ENCODE measurements at places on chromosomes 6 and 20.

- no peak for DNase-seq
Observed at GRCh38 chr6:169487579-169488436, 214.0 kb downstream of the WDR27 start.

DNA sequence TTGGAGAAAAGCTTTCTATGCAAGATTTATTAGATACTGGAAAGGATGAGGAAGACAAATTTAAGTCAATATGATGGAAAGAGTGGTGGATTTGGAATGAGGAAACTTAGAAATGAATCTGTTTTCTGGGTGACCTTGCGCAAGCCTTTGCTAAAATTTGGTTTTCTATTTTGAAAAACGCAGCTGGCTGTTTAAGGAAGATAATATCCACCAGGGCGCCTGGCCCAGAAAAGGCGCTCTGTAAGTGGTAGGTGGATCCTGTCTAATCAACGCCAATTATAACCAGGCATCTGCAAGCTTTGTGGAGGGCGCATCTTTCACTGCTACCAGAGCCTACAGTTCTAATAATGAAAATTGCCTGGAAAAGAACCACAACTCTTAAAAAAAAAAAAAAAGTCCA lies 398 bp upstream of the SPATS1 start:
- DNase-seq, result no peak

- no peak for DNase-seq
Observed at GRCh38 chr6:142726616-142727015, 218.4 kb downstream of the HIVEP2 start.

DNA sequence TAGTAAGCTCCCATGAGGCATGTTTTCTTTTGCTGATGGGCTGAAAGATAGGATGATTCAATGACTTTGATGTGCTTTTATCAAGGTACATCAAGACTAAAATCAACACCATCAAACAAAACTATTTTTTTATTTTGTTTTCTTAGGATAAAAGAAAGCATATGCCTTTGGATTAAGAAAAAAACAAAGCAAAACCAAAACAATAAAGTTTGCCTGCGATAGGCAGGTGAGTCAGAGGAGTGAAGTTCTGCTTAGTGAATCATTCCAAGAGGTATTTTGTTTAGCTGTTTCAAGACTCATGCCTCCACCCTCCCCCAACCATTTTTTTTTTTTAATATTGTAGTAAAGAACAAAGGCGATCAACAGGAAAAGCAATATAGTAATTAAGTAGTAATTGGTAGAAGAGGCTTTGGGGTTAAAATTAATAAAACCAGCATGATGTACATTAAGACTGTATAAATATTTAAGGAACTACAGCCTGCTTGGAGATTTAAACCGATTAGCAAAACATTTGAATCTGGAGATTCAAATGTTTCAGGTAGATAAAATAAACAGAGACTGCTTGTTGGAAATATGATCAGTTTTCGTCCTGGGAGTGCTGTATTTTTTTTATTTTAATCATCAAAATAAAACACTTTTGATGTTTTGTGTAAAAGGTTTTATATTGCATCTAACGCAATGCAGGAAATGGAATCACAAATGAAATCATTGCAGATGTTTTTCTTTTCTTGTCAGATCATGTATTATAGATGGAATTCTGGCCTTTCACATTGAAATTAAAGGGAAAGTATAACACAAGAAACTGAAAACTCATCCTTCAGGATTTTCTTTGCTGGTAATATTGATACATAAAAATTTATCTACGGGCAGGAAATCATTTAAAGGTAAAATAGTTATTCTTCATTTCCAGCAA lies 482.3 kb upstream of the MANEA start:
- DNase-seq, result no peak

- no peak for DNase-seq
Observed at GRCh38 chr6:144286503-144287393, 1.6 kb downstream of the UTRN start.

- DNase-seq, result peak; percentile 55
Observed at GRCh38 chr6:138428944-138429598, 25.0 kb downstream of the HEBP2 start.

DNA sequence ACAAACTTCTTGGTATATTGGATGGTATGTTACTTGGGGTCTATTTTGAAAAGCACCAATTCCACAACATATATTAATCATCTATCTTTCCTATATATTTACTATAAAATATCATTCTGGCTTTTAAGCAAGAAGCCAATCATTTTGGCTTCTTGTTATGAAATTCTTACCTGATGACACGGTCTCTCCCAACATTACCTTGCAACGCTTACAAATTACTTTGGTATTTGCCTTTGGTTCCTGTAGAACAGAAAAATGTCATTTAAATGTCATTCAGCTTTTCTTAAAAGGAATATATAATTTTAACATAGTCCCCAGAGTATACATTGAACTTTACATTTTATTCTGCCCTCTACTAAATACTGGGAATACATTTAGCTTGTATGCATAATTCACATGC lies 27.4 kb downstream of the UBE3D start:
- no peak for DNase-seq

GRCh38 chr6:159790956-159791598 lies 810 bp downstream of the MRPL18 start:
- DNase-seq, result no peak

DNA sequence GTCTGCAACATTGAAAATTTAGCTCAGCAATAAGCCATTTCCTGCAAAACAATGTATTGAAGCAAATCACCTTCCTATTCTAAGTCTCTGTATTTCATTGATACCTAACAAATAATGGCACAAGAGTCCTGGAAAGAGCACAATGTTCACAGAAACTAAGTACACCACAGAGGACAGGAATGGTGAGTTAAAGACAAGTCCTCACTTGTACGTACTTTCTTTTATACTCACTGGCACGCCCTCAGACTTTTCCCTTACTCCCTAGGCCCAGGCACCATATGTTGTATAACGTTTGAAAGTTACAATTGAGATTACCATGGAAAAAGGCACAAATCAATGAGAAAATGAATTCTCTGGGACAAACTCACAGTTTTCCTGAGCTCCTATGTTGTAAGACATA lies 683.0 kb upstream of the MANEA start:
- no peak for DNase-seq

DNA sequence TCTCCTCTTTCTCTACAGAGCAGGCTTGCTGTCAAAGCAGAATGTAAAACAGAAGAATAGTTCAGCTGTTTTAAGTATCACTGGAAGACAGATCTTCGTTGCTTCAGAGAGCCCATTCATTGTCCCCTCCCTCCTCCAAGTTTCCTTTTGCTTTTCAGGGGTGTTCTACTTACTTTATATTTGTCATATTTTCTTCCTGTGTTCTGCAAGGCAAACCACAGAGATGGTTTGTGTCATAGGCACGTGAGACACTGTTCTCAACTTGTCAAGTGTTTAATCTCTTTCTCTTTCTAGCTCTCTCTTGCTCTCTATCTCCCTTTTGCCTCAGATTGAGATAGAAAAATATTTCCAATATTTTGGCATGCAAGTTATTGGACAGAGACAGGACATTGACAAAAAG lies 228.9 kb upstream of the DEFB112 start:
- DNase-seq, result no peak

DNA sequence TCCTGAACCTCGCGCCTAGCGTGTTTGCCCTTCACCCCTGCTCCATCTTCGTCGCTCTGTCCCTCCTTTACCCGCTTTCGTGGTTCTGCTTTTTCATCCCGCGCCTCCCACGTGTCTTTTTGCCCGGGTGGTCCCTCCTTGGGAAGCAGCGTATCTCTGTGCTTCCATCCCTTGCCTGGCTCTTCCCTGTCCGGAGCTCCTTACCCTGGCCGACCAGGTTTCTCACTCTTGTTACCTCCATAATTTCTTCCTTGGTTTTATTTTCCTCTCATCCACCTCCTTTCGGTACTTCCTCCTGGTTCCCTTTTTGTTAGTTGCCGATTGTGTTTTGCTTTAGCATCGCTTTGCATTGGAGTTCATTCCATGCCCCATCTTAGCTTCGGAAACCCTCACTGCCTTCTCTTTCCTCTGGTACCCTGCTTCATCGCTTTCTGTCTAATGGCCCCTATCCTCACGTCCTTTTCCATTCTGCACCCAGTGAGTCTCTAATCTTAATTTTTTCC lies 735 bp downstream of the FAM135A start:
- DNase-seq, result peak; percentile 58

DNA sequence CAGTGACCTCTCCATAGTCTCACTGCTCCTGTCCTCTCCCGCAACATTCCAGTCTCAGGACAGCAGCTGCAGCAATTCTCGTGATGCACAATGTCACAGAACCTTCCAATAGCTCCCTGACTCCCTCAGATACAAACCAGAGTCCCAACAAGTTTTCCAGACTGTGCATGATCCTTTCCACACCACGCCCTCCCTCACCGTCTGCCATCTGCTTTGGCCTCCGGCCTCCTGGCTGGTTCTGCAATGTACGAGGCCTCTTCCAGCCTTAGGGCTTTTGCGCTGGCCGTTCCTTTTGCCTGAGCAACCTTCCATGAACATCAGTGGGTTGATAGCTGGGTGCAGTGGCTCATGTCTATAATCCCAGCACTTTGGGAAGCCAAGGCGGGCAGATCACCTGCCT lies 9.6 kb downstream of the FNDC1 start:
- DNase-seq, result no peak

- no peak for DNase-seq
Observed at GRCh38 chr6:10434235-10434634, 19.4 kb upstream of the TFAP2A start.

GRCh38 chr20:33948480-33948879 lies 45.2 kb upstream of the RALY start:
- no peak for DNase-seq

DNA sequence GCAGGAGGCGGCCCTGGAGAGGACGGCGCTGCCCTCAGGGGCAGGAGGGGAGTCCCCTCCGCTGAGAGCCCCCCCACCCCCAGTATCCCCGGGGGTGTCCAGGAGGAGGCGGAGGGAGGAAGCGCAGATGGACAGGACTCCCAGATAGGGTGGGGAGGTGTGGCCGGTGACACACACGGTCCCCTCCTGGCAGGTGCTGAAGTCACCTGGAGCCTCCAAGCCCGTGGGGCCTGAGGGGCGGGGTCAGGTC lies 1.4 kb downstream of the STMN3 start:
- no peak for DNase-seq
